Kidney (tissue), 22 donors: ENCODE measurements at places on chromosomes 2 and 18.
A peak's percentile ranks its signal among the peaks of the same experiment; 100 is the strongest.

DNA sequence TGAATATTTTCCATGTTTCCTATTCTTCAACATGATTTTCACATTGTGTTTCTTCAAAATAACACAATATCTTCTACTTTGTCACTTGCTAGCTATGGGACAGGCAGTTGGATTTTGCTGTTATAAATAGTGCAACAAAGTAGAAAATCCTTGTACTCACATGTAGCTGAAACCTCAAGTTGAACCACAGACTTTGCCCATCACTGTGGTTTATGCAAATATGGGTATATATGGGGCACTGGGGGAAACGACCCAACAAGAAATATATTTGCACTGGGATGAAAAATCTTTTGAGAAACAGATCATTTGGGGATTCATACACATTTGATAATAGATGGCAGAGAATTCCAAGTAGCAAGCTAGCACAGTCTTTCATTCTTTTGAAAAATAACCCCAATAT, 486.3 kb upstream of the MAP2 start:
- no peak for DNase-seq

DNA sequence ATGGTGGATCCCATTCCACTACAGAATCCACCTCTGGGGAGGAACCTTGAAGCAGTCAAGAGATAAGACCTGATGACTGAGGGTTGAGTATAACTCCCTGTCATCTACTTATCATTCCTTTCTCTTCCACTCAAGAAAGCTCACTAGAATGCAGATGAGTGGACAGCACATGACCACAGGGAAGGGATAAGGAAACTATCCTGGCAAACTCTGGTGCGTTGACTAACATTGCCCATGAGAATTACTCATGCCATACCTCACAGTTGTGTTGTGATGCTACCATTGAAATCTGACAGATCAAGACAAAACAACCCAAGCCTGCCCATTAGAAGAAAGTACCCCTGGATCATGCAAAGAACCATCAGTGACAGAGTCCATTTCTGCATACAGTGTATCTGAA, 26.5 kb downstream of the SLC16A14 start:
- no peak for DNase-seq

GRCh38 chr2:200042944-200043343, 87.6 kb downstream of the MAIP1 start:
- no peak for DNase-seq

DNA sequence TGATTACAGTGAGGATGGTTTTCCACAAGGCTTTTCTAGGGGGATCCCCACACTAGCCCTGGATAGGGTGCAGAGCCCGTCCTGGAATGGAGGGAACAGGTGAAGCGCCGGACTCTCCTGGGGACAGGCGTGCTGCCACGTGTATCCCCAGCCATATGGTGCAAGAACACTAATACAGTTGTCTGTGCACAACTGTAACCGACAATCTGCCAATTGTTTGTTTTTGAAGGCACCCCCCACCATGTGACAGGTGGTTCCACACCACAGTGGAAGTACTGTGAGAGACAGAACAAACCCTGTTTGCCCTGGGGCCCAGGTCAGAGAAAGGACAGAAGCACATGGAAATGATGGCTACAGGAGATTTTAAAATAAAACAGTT, 52.9 kb downstream of the MYCN start:
- DNase-seq, result no peak

GRCh38 chr2:237633061-237633561, 5.7 kb downstream of the LRRFIP1 start:
- DNase-seq, result no peak

DNA sequence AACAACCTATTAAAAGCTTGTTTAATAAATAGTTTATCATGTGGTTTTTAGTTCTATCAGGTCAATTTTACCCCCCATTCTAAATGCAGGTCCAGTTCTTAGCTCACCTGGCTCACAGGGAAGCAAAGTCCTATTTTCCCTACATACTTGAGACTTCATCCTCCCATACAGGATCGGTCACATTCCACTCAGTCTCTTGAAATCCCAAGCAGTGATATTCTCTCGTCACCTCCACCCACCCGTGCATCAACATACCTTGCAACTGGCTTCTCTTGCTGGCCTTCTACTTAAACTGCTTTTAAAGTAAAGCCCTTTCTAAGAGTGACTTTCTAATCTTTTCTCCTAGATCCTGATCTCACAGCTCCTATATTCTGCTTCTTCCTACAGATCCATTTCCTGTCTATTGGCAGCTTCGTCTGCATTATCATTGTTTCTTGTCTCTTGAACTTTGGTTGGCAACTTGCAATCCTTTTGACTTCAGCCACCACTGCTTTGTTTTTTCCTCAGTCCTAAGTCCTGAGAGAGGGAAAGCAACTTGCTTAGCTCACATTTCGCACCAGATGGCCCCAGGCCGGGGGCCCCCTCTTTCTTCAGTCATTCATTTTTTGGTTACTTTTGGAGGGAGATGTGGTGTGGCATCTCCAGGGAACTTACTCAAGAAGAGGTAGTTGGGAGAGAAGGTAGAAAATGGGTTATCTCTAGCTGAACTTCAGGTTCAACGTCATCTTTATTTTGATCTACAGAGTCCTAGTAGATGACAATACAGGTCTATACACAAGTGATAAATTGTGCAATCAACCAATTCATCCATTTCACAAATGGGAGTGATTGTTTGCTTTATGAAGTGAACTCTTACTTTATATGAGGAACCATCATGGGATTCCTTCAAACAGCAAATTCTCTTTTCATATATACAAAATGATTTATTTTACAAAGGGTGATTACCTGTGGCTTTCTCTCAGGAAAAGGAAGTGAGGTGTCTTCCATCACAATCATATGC, 23.9 kb upstream of the NCOA1 start:
- no peak for DNase-seq

- DNase-seq, result no peak
Measured at GRCh38 chr2:26576565-26577441, 64.4 kb downstream of the CIB4 start.

GRCh38 chr2:207768866-207769596, 675 bp downstream of the FZD5 start:
- DNase-seq, result peak; percentile 47

GRCh38 chr2:69848186-69848790, 18.8 kb downstream of the GMCL1 start:
- DNase-seq, result no peak

DNA sequence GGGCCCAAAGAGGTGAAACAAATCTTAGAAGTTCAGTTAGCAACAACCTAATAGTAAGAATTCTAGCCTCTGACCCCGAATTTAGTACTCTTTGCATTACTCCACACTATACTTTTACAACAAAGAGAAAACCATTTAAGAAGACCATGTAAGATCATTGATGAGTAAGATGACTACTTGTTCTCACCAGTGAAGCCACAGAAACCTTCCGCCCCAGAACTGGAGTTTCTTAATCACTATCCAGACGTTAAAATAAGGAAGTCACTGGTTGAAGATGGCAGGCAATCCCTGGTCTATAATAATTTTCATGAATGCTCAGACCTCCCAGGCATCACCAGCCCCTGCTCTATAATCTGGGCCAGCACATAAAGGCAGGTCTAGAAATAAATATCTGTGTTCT, 95.0 kb downstream of the TMEM163 start:
- no peak for DNase-seq

DNA sequence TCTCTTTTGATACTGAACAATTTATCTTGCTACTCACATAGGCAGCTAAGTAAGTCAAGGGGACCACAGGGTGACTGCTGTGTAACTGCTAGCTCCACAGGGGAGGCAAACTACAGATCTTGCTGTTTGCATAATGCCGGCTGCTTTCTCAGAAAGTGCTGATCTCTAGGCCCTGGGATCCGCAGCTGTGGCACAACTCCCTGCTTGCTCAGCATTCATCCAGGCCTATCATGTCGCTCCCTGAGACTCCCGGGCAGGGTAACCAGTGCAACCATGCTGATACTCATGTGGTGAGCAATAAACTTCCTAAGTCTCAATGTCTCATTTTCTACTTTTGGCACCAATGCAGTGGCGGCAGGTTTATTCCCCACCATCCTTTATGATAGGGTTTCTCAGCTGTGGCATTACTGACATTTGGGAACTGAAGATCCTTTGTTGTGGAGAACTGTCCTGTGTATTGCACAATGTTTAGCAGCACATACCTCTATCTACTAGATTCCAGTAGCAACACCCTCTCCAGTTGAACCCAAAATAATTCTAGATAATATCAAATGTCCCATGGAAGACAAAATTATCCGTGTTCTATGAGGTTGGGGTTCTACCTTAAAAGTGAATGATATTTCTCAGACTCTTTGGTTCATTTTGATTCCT, 1101.3 kb downstream of the LRP1B start:
- DNase-seq, result no peak

- DNase-seq, result no peak
Measured at GRCh38 chr2:238551091-238551490, 124.4 kb downstream of the ASB1 start.

DNA sequence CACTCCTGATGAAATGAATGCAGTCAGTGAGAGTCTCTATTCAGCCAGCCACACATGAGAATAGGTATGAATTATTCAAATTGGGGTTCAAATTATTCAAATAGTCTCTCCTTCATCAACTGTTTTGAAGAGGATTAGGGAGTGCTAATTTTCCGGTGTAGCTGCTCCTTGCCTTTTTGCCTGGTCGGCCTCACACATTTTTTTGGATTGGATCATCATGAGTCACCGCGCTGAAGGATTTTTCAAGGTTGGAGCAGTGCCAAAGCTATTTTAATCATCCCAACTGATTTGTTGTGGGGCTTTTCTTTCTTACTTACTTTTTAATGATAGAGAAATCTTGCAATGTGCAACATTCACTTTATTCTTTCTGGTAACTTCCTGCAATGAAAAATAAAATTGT, 2.4 kb upstream of the DTNA start:
- peak; percentile 79 for DNase-seq

- peak; percentile 66 for DNase-seq
Measured at GRCh38 chr2:237558961-237559641, 7.3 kb upstream of the PRLH start.

GRCh38 chr18:49030138-49030537, 79.4 kb upstream of the SMAD7 start:
- no peak for DNase-seq

DNA sequence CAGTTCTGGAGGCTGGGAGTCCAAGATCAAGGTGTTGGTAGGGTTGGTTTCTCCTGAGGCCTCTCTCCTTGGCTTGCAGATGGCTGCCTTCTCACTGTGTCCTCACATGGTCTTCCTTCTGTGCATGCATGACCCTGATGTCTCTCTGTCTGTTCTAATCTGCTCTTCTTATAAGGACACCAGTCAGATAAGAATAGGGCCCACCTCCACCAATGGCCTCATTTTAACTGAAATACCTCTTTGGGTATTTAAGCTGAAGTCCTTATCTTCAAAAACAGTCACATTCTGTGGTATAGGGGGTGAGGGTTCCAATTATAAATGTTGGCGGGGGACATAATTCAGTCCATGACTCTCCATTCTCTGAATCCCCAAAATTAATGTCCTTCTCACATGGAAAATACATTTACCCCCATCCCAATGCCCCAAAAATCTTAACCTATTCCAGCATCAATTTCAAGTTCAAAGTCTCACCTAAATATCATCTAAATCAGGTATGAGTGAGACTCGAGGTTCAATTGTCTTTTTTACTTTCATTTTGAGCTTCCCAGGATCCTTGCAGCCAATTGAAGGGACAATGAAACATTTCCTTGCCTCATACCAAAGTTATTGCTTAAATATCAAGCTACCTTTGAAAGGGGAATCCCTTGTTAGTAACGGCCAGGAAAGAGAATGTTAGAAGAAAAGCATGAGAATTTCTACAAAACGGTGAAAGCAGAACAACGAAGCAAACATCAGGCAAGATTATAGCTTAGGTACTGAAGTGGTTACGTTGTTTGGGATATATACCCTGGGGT, 20.6 kb upstream of the CNOT11 start:
- no peak for DNase-seq

DNA sequence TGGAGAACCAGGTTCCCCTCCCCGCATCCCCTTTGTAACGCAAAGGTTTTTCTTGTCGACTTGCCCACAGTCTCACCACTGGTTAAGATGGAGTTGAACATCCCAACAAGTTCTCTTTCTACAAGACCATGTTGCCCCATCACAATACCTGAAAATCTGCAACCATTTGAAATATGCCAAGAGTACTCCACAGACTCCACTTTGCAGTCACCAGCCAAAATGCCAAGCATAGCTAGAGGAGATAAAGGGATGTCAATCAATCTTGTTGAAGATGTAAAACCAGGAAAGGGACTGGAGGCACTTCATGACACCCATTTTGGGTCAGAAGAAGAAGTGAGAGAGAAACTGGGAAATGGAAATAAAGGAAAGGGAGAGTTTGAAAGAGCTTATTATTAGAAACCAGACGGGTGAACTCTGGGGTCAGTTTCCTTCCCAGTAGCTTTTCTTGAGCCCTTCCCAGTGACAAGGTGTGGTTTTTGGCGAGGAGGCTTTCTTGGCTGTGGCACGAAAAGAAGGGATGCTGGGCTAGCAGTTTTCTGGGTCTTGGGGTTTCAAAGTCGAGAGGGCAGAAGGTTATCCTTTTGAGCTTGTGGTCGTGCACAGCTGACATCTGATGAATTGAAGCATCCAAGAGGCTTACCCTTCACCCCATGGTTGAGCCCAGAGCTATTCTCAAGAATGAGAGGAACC, 79.3 kb downstream of the ACAA2 start:
- DNase-seq, result no peak

GRCh38 chr2:232200195-232200594, 178.4 kb upstream of the ALPP start:
- no peak for DNase-seq

- no peak for DNase-seq
Measured at GRCh38 chr2:28713577-28714298, 37.9 kb upstream of the PPP1CB start.

DNA sequence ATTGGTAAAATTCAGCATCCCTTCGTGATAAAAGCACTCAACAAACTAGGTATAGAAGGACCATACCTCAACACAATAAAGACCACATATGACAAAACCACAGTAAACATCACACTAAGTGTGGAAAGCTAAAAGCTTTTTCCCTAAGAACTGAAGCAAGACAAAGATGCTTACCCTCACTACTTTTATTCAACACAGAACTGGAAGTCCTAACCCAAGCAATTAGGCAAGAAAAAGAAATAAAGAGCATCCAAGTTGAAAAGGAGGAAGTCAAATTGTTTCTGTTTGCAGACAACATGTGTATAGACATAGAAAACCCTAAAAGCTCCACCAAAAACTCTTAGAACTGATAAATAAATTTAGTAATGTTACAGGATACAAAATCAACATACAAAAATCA, 271.7 kb downstream of the RBM43 start:
- DNase-seq, result no peak

DNA sequence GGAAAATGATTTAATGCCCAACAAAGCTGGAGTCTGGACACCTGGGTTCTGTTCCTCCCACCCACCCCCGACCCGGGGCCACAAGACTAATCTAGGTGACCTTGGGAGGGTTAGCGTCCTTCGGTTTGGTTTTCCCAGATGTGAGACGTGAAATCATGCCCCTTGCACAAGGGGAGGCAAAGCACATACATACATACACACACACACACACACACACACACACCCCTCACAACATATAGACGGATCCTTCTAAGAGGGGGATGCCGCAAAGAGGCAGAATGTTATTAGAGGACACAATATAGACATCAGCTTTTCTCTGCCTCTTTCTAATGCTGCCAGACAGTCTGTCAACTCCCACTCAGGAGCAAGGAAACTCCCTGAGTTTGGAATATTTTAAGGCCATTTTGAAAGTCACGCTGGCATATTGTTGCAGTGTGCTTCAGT, 616 bp upstream of the RBMS1 start:
- DNase-seq, result no peak

- peak; percentile 25 for DNase-seq
Measured at GRCh38 chr2:237412988-237413776, 782 bp downstream of the COL6A3 start.
